8988T (cell line): ENCODE measurements at places on chromosomes 1 and 21.

- no peak for DNase-seq
Observed at GRCh38 chr1:10724948-10725847, 71.2 kb downstream of the CASZ1 start.

GRCh38 chr1:179728271-179728670, 14.8 kb upstream of the FAM163A start:
- DNase-seq, result no peak

- no peak for DNase-seq
Observed at GRCh38 chr21:42036313-42036712, 26.2 kb upstream of the ZBTB21 start.

DNA sequence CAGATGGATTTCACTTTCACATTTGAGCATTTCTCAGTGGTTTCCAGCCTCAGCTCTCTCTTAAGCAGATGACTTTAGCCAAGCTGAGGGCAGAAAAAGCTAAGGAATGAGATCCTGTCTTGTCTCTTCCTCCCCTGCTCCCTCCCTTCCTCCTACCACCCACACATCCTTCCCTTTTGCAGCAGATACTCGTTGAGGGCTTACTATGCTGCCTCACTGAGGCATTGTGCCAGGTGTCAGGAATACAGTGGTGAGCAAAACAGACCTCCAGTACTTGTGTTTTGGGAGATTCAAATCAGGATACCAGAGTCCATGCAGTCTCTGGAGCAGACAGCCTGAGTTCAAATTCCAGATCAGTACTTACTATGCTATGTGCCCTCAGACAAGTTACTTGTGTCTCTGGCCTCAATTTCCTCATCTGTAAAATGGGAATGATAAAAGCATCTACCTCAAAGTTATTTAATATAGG, 43.2 kb downstream of the KIF26B start:
- no peak for DNase-seq

DNA sequence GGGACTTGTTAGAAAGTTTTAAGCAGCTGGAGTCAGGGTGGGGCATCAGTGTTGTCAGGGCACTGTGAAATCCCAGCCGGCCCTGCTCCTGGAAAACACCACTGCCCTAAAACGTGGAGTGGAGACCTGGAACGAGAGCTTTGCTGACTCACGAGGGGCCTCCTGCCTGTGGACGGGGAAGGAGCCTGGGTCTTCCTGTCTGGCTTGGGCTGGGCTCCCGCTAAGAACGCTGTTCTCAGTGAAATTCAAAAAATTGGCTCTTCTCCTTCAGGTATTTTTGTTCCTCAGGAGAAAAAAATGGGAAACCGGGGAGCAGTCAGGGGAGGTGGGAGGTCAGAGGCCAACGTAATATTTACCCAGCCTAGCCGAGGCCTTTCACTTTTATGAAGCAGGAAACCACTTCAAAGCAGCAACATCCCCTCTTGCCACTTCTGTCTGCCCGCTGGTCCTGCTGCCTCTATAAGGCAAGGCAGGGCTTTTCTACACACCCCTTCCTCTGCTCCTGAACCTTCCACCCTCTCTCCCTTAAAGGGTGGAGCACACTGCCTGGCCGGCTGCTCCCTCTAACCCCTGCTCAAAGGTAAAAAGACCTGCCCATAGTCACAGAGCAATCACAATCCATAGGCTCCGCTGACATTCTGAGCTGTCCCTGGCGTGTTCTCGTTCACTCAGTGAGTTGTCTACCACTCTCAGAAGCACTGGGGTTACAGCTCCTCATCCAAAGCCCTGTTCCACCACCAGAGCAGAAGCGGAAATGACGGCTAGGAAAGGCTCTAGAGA, 8.0 kb downstream of the PLXNA2 start:
- DNase-seq, result no peak

DNA sequence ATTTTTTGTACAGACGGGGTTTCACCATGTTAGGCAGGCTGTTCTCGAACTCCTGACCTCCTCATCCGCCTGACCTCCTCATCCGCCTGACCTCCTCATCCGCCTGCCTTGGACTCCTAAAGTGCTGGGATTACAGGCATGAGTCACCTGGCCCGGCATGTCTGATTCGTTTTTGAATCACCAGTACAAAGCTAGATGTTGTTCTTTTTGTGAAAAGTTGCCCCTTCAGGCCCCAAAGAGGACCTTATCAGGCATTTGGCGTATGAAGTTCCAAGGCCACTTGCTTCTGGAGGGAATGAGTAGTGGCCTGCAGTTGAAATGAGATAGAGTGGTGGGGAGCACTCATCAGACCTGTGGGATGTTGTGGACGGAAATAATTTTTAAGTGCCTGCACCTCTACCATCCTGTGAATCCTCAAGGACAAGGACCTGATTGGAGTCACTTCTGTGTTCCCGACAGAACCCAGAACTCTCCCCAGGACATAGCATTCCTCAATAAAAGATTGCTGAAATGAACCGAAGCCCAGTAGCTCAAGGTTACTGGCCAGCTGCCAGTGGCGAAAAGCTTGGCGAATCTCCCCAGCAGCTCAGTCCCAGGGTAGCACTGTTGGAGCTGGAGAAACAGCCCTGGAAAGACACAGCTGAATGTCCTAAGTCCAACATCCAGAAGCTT, 50.1 kb downstream of the NDUFS5 start:
- no peak for DNase-seq
